ENCODE measurements at places on chromosomes 4 and X.

DNA sequence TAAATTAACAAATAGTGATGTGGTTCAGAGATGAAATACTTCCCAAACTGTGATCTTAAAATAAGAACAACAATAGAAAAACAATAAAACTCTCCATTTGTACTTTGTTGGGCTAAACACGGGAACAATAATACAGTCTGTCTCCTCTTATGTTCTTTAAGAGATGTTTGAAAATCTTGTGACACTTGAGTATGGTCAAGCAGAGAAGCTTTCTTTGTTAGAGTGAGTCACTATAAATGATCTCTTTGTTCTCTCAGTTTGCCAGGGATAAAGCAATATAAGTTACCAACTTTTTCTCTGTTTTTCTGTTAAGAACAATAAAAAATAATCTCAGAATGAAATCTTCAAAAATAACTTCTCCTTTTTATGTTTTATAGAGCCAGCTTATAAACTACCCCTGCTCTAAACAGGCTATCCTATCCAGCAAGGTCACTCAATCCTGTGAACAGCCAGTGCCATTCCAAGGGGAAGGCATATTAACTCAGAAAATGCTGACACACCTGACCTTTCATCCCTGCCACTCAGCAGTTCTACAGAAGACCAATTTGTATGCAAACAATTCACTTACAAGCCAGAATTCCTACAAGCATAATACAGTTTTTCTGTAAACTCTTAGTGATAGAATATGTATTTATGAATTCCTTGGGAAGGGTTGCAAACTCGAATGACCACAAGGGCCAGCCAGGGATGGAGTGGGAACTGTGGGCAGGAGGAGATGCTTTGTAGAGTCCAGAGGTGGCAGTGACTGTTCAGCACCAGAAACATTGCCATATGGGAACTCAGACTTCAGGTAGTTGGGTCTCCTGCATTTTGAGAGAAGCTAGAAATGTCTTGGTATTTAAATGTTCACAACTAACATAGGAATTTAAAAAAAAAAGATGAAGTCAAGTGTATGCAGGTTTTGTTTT lies 52.2 kb downstream of the AFM start:
- DNase-seq, result no peak

DNA sequence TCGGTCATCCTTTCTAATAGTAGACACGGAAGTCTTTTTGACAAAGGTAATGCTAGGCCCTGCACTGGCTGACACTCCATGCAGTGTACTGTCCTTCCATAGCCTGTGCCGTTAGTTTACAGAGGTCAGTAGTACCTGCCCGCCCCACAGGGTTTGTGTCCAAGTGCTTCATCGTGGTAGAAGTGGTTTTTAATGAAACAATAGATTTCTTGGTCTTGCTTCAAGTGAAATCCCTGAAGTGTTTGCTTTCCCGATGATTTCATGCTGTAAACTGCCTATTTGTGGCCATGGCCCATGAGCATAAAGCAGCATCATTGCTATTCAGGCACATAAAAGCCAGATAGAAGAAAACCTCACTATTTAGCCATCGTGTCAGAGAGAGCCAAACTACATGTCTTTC lies 139.3 kb downstream of the GPR143 start:
- no peak for DNase-seq

DNA sequence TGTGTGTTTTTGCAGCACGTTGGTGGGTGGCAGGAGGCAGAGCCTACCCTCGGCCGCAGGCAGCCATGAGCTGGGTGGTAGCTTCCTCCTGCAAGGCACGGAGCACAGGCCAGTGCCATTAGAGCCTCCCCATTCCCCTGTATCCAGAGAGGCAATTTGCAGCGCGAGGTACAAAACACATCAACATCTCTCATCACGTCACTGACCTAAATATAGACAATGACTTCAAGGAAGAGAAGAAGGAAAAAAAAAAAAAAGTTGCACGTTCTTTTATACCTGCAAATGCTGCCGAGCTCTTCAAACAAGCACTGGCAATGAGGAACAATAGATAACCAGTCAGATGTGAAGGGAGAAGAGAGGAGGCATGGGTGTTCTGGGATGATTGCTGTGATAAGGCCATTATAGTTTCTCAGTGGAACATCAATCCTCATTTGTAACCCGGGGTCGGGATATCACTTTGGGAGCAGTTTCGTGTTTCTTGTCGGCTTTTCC lies 159.9 kb downstream of the MGST2 start:
- no peak for DNase-seq

- no peak for DNase-seq
Measured at GRCh38 chr4:74098427-74098994, 484 bp downstream of the CXCL2 start.

DNA sequence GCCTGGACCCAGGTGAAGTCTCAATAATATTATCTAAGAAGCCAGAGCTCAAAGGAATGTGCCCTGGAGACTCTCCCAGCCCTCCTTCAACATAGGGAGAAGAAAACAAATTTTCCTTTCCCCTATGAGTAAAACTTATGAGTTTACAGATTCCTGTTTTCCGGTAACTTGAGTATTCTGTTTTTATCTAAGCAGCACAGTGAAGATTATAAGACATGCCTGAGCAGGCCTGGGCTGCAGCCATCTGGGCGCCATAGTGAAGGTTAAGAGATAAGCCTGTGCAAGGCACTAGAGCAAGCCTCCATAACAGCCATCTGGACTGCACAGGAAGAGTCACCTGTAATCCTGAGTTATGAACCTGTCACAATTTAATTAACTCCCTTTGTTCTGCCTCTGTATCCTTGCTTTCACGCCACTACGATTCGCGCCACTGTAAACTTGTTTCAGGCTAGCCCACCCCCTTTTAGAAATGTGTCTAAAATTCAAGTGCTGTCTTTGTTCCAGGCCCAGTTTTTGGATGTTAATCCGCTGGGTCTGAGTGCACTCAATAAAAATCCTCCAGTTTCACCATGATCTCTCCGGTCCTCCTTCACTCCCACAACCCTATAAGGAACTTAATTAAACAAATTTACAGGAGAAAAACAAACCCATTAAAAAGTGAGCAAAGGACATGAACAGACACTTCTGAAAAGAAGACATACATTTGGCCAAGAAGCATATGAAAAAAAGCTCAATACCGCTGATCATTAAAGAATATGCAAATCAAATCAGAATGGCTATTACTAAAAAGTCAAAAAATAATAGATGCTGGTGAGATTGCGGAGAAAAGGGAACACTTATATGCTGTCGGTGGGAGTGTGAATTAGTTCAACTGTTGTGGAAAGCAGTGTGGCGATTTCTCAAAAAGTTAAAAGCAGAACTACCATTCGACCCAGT lies 189.5 kb downstream of the APBB2 start:
- no peak for DNase-seq

DNA sequence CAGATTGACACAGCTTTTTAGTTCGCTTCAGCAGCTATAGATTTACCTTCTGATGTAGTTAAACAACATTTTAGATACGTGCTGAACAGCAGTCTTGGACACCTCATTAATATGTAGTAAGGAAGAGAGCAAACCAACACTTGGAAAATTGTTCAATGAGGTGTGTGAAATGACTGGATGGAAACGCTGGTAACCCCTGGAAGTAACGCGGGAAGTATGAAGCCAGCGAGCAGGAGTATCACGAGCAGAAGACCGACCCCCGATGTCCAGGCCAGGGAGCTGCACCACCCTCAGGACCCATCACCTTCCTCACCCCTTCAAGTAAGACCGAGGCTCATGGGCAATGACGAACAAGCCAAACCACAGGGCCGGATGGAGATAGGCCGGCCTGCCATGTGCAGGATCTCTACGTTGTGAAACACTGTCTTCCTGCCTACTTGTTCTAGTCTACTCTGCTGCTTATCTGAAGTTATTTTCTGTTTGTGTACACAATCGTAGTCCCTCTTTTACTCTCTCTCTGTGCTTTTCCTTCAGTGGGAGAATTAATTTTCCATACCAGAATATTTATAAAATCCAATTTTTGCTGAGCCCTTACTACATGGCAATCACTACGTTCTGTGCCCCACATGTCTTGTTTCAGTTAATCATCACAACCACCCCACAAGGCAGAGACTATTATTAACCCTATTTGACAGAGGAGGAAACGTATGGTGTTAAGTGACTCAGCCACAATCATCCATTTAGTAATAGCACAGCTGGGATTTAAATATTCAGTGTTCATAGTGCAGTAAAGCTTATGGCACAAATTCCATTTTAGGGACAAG lies 221.7 kb downstream of the APBB2 start:
- DNase-seq, result no peak

DNA sequence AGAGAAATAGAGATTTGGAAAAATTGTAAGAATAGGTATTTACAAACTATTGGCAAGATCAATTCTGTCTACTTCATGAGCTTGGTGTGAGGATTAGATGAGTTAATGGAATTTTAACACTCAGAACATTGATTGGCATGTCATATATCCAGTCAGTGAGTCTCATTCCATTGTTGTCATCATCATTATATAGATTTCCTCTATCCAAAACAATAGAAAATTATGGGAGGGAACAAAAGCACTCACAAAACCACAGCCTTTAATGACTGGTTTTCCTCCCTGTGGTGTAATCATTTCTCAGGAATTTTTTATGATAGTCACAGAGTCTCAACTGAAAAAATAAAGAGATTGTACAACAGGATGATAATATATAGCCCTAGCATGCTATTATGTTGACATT lies 21.1 kb downstream of the KLHL5 start:
- DNase-seq, result no peak

- no peak for DNase-seq
Measured at GRCh38 chrX:154734061-154734781, 16.7 kb downstream of the GAB3 start.

- no peak for DNase-seq
Measured at GRCh38 chr4:11376571-11376970, 52.1 kb downstream of the HS3ST1 start.

GRCh38 chrX:129572422-129572821 lies 32.4 kb downstream of the OCRL start:
- DNase-seq, result no peak

GRCh38 chrX:101918751-101919150 lies 13.1 kb downstream of the ZMAT1 start:
- DNase-seq, result no peak

DNA sequence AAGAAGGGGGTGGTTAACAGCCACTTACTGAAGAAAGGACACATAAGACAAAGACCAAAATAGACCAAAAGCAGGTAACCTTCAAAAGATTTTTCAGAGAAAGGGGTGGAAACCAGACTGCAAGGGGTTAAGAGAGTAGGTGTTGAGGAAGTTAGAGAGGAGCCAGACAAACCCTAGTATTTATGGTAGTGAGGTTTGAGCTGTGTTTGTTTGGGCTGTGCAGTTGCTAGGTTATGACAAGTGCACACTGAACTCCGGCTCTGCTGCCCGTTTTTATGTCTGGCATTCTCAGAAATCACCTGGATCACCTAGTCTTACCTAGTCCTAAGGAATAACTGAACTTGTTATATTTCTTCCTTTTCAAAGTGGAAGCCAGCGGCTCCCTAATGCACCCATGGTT lies 22.9 kb upstream of the G3BP2 start:
- DNase-seq, result no peak

- DNase-seq, result no peak
Measured at GRCh38 chrX:79408623-79409322, 41.6 kb upstream of the ITM2A start.

Data from stimulated activated CD4-positive, alpha-beta T cell treated with anti-CD3 and anti-CD28 coated beads, Interleukin-12 subunit alpha, Interleukin-12 subunit beta, amount 100 ng/mL, for 48 hours (primary cell).